ENCODE measurements at places on chromosomes 1 and 21.

DNA sequence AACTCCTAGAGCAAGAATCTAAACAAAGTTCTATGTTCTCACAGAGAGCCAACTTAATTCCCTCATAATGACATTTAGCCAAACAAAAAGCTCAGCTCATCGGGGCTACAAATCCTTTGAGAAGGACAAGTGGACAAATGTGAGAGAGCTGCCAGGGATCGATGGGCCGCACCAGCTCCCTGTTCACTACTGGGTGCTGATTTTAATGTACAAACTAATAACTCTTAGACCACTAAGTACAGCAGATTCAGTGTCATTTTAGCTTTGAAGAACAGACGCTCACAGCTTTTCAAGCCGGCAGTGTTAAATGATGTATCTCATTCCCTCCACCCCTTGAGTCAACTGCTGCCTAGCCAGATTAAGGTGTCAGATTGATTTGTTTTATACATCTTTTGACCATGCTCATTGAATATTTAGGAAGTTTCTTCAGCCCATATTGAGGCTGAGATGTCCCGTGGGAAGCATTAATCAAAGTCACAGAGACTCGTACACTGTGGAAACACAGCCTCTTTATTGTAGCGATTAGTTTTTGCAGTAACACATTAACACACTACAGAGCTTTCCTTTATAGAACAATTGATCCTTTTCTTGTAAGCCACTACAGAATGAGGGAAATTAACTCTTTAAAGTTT lies 21.1 kb downstream of the PROX1 start:
- DNase-seq: no peak

DNA sequence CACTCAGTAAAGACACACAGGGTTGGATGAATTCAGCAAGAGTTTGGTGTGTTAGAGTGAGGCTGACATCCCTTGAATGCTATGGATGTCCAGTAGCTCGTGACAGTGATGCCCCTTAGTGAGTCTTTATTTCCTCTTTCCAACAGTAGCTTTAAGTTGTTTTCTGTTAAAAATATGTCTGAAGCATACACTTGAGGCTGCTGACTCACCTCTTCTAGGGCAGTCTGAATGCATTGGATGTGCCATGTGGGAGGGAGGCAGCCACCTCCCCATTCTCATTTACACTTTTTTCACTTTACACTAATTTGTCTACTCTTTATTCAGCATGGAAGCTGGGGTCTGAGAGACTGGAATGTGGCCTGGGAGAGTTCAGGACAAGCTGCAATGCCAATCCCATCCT lies 17.6 kb downstream of the NOS1AP start:
- no peak for DNase-seq

GRCh38 chr1:53051676-53052075 lies 10.3 kb upstream of the PODN start:
- DNase-seq: no peak

DNA sequence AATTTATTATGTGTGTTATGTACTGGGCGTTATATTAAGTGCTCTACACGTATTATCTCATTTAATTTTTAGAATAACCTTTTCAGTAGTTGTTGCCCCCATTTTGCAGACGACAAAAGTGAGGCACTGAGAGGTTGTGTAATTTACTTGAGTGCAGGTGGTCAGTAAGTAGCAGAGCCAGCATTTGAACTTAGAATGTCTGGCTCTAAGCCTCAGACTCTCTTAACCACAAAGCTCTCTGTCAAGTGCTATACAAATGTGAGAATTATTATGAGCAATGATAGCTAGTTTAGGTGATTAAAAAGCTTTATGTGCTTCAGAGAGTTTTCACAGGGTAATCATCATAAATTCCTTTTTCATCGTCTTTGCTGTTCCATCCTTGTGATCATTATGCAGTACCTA lies 96.3 kb upstream of the UBE2U start:
- no peak for DNase-seq

DNA sequence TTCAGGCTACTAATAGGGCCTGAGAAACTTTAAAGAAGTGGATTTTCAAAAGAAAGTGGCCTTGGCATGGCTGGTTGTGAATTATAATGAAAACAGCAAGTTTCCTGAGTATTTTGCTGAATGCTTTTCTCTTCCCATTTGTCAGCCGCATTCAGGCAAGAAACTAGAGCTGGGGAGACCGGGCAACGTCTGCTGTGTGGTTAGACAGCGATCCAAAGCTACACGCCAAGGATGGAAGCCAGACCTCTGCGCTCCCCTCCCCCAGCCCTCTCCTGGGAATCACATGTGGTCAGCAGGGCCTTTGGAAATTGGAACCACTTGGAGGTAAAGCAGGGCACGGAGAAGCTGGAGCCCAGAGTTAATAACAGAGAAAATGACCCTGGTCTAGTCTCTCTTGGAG lies 114.1 kb upstream of the CD34 start:
- DNase-seq: no peak

GRCh38 chr21:31961704-31962103 lies 88.9 kb downstream of the HUNK start:
- no peak for DNase-seq

- no peak for DNase-seq
Measured at GRCh38 chr1:116825207-116825719, 71.0 kb downstream of the CD2 start.

DNA sequence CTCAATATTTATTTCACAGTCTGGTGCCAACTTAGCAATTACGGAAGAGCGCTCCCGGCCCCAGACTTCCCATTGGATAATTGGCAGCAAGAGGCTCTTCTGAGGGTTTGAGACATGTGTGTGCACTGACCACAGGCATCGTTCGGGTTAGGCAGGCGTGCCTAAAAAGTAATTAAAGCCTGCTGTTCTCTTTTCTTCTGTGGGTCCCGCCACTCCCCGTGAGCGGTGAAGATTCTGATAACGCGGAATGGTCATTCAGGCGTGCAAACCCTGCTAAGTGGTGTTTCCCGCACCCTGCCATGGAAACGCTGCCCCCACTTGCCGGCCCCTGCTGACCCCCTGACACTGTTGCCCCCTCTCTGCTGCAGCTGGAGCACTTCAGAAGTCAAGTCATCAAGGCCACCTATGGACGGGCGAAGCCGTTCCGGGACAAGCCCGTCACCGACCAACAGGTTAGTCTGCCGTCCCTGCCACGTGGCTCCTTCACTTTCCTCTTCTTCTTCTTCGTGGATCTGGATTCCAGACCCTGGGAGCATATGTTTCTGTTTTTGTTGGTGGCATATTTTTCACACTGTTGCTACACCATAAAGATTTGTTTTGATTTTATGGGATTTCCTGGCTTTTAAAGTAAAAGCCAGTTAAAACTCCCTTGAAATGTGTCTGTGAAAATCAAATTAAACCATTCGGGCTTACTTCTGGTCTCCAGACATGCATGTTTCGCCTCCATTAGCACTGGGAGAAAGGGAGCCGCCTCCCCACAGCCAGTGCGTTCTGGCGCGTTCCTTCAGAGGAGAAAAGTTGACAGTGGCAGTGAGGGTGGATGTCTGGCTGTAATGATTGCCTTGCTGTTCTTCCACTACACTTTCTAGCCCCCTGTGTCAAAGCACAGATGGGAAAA lies 79.9 kb downstream of the FHAD1 start:
- no peak for DNase-seq

GRCh38 chr1:29113413-29114117 lies 10.1 kb downstream of the TMEM200B start:
- DNase-seq: no peak

GRCh38 chr1:210089855-210090254 lies 142.7 kb upstream of the SERTAD4 start:
- no peak for DNase-seq

GRCh38 chr21:25220954-25221353 lies 386.3 kb downstream of the MRPL39 start:
- no peak for DNase-seq

Data from coronary artery (tissue), 2 donors.